ENCODE measurements at places on chromosomes 16 and 17. TPM values are rescaled to one million over a fixed set of nuclear protein-coding genes. Genes with fewer than 3 reads are reported as not detected.

DNA sequence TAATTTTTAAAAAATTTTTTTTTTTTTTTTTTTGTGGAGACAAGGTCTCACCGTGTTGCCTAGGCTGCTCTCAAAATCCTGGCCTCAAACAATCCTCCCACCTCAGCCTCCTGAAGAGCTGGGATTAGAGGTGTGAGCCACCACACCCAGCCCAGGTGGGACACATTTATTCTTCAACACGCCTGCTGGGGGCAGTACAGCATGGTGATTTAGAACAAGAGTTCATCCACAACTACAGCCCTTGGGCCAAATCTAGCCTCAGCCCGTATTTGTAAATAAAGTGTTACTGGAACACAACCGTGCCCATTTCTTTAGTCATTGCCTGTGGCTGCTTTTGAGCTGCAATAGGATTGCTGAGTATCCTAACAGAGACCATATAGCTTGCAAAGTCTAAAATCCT lies 92.8 kb downstream of the KATNIP start:
- no peak for DNase-seq

DNA sequence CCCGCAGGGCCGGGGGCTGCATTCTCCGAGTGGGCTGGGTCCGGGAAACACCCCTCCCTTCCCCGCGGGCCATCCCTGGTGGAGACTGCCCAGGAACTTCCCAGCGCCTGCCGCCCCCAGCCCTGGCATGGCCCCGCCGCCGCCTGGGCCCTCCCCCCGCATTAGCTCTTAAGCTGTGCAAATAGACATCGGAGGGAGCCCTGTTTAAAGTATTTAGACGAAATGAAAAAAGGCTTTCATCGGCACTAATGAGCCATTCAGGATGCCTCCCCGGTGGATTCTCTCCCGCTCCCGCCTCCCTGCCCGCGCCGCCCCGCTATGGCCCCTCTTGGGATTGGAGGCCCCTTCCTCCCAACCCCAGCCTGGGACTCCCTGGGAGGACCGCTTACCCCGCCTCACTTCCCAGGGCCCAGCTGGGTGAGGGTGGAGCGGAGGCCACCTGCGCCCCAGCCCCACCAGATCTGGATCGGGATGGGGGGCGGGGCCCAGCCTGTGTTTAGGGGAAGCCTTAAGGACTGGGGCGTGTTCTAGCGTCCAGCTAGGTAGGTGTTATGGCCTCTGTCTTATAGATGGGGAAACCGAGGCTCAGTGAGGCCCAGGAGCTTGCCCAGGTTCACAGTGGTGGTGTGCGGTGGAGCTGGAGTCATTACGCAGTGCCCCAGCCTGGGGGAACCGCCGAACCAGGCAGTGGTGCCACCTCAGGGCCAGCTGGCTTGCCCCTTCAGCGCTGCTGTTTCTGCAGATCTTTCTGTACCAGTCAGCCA lies 19.7 kb downstream of the SEZ6 start:
- DNase-seq: peak; percentile 30

- no peak for DNase-seq
These were observed 369.8 kb downstream of the UTP18 start for GRCh38 chr17:51630101-51630671.

- DNase-seq: no peak
These were observed 69.4 kb downstream of the NTN1 start for GRCh38 chr17:9090641-9091096.

GRCh38 chr16:57084257-57084770 lies 8.1 kb upstream of the CPNE2 start:
- DNase-seq: peak; percentile 86

DNA sequence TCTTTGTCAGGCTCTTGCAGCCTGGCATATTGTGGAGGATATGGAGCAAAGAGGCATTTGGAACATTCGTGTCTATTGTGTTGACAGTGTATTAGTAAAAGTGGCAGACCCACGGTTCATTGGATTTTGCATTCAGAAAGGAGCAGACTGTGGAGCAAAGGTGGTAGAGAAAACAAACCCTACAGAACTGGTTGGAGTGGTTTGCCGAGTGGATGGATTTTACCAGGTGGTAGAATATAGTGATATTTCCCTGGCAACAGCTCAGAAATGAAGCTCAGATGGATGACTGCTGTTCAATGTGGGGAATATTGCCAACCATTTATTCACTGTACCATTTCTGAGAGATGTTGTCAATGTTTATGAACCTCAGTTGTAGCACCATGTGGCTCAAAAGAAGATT lies 44.5 kb downstream of the EFCAB13 start:
- DNase-seq: no peak

GRCh38 chr17:76079956-76080767 lies 1.2 kb downstream of the ZACN start:
- DNase-seq: no peak

DNA sequence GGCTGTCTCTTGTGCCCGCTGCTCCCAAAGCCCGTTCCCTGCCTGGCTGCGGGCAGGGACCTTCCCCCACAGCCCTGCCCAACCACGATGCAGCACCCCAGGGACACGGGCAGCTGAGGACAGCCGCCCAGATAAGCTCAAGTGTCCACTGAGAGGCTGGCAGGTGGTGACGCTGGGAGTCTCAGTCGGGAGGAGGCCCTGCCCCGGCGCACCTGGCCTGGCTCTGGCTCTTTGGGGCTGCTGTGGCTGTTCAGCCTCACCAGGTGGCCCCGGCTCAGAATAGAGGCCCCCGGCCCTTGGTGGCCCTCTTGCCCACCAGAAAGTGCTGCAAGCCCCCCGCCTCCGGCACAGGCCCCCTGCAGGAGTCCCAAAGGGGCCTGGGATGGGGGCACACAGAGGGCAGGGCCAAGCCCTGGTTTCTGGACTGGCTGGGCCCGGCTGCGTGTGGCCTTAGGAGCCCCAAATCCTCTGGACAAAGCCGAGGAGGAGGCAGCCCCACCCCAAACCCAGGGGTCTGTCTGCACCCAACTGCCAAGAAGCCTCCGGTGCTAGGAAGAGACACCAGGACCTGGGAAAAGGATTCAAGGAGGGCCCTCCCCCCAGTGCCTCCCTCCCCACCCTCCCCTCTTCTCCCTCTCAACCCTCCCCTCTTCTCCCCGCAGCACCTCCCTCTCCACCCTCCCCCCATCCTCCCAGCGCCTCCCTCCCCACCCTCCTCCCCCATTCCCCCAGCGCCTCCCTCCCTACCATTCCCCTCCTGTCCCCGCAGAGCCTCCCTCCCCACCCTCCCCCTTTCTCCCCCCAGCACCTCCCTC lies 5.3 kb downstream of the NTHL1 start:
- no peak for DNase-seq

DNA sequence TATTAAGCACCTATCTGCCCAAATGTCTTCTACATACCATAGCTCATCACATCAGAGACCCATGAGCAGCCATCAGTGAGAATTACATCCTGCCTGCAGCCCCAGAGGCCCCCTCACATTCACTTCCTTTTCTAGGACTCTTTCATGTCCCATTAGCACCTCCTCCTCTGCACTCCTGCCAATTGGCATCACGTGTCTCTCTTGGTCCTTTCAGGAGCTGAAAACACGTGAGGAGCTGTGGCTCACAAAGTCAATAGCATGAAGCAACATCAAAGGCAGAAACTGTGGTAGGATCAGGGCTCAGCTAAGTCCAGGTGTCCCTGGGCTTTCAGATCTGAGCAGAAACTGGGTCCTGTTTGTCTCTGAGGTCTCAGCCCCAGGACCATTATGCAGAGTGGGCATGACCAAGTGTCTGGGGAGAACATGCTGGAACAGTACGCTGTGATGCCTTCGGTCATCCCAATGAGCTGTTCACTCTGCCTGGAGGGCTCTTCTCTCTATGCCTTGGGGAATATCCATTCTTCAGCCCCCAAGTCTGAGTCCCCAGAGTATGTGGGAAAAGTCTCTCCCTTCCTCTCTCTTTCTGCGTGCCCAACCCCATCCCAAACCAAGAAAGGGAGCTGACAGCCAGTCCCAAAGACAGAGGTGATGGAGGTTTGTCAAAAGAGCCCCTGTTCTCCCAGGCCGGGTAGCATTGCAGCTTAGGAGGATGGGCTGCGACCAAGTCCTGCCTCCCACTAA lies 457.0 kb upstream of the CDH5 start:
- peak; percentile 19 for DNase-seq

- no peak for DNase-seq
These were observed 108.8 kb downstream of the AMFR start for GRCh38 chr16:56316545-56316944.

GRCh38 chr17:70767102-70767701 lies 597.9 kb downstream of the KCNJ2 start:
- DNase-seq: peak; percentile 56

GRCh38 chr17:46949291-46950174 lies 26.6 kb downstream of the GOSR2 start:
- DNase-seq: no peak

- DNase-seq: no peak
These were observed 7.2 kb downstream of the SPACA3 start for GRCh38 chr17:32998887-32999228.

GRCh38 chr17:37699285-37699973 lies 45.4 kb downstream of the HNF1B start:
- DNase-seq: no peak

DNA sequence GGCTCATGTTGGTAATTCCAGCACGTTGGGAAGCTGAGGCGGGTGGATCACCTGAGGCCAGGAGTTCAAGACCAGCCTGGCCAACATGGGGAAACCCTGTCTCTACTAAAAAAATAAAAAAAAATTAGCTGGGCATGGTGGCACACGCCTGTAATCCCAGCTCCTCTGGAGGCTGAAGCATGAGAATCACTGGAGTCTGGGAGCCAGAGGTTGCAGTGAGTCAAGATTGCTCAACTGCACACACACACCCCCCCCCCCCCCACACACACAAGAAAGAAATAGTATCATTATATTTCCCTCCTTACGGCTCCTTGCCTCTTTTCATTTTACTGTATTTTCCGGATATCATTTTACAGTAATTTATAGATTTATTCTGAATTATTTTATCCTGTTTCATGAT lies 963.1 kb upstream of the GOT2 start:
- DNase-seq: no peak

DNA sequence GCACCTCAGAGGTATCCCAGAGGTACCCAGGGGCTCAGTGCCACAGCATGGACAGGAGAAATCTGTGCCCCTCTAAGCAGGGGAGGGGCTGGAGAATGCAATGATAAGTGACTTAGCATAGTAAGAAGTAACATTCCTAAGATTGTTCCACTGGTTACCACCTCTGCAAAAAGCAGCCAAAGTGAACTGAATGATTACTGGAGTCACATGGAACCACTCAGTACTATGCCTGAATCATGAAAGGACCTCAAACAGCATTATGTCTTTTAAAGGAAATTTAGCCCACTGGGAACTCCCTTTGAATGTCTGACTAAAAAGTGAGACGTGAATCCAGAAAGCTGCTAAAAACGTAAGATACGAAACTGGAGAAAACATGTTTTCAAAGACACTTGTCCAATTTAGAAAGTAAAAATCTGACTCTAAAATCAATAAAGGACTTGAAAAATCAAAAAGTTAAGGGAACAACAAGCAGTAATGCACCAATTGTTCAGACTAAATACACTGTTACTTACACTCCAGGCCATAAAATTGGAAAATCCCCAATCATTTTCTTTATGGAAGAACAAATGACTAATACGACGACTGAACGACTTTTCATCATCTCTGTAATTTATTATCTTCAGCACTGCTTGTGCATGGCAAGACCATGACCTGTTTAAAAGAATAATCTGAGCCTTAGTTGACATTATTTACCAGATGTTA lies 38.6 kb downstream of the LITAFD start:
- DNase-seq: no peak

The PRDM7 gene
- polyA plus RNA-seq: not detected

The CDH3 gene
- polyA plus RNA-seq: 62.4 TPM

The NPIPB9 gene
- 1.5 TPM for polyA plus RNA-seq

The IKZF3 gene
- not detected for polyA plus RNA-seq

The CCL8 gene
- not detected for polyA plus RNA-seq
